ENCODE measurements at places on chromosomes 16 and 17.

- DNase-seq: no peak
These were observed 44.0 kb downstream of the MRM1 start for GRCh38 chr17:36645422-36645821.

DNA sequence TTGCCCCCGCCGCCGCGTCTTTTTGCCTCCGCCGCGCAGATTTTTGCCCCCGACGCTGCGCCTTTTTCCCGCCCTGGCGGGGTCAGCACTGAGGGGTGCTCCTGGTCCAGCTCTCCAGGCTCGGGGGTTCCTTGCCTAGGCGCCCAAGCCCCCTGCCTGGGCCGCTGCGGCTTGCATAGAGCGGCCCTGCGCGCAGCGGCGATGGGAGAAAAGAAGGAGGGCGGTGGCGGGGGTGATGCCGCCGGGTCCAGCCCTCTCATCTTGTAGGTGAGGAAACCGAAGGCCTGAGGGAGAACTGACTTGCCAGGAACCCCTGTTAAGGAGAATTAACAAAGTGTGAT, 330.8 kb upstream of the WSB1 start:
- no peak for DNase-seq

GRCh38 chr17:82244413-82245133, 15.7 kb downstream of the SLC16A3 start:
- no peak for DNase-seq

- peak; percentile 50 for DNase-seq
These were observed at the start of gene PRR29 for GRCh38 chr17:63998050-63998720. PRR29 (plus strand) TSS chr17:63998351; CDS start chr17:63998365, 14 bp downstream.

GRCh38 chr16:14362774-14363371, 267.2 kb downstream of the PARN start:
- DNase-seq: no peak

GRCh38 chr17:60395508-60396065, 3.7 kb upstream of the USP32 start:
- no peak for DNase-seq

- no peak for DNase-seq
These were observed 13.3 kb upstream of the CSNK2A2 start for GRCh38 chr16:58211245-58211644.

GRCh38 chr16:17257426-17258023, 213.2 kb downstream of the XYLT1 start:
- no peak for DNase-seq
